ENCODE measurements at places on chromosomes 5 and 9.
A peak's percentile ranks its signal among the peaks of the same experiment; 100 is the strongest.

- DNase-seq, result no peak
Measured at GRCh38 chr9:92501671-92502393, 19.5 kb upstream of the ASPN start.

DNA sequence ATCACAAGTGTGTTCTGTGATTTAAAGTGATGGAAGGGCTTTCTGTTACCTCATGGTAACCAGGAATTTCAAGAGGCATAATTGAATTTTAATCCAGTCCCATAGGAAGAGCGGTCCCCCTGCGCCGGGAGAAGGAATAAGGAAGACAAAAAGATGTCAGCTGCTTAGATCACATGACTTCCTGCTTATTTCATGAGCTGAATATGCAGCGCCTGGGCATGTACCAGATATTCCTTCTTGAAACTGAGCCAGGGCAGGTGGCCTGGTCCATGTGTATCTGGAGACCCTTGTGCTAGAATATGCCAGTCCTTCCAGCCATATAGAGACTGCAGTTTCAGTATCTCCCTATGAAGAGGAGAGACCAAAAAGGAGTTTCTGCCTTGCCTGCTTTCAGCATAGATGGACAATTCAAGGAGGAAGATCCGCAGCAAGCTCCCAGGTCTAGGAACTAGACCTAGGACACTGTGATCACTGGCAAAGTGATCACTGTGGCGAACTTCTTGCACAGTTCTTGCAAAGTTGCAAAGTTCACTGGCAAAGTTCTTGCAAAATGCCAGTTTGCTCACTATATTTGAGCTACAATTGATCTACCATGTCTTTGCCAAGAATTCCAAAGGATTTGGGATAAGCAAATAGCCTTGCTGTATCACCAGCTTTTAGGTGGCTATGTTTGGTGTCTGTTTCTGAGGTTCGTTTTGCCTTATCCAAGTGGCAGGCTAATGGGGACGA, 102.9 kb upstream of the PHYKPL start:
- no peak for DNase-seq

- no peak for DNase-seq
Measured at GRCh38 chr9:99392986-99393385, 170.9 kb downstream of the SEC61B start.

- DNase-seq, result no peak
Measured at GRCh38 chr5:49953-50544, 41.9 kb upstream of the PLEKHG4B start.

- peak; percentile 17 for DNase-seq
Measured at GRCh38 chr5:6193310-6193709, 185.0 kb downstream of the MED10 start.

- peak; percentile 59 for DNase-seq
Measured at GRCh38 chr9:135919318-135919890, 12.1 kb upstream of the CAMSAP1 start.

DNA sequence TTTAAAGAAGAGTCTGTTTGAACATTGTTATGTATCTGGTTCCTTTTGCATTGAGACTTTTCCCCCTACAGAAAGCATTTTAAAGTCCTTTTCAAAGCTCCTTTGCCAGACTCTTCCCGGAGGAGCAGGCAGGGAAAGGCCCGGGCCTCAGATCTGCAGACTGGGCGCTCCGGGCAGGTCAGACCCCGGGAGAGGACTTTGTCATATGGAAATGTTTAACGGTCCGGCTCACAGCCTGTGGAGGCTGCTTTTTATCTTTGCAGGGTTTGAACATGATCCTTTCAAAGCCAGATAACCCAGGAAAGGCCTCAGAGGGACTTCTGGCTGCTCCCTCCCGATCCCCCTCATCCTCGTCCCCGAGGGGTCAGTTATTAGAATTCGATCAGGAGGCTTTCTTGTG, 82.1 kb upstream of the IRX2 start:
- no peak for DNase-seq

DNA sequence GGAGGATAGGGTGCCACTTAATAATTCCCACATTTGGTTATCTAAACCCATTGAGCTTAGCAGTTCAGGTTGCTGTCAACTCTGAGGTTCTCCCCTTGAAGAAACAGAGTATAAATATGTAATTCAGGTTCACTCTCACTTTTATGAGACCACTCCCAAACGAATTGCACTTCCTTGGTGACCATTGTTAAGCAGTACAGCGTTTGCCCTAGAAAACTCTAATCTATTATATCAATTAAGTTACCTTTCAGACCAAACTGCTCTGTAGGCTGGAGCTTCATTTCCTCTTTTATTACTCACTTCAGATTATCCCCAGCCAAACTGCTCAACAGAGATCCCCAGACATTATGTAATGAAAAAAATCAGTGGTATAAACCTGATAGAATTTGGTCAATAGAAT, 1317.0 kb upstream of the ACO1 start:
- DNase-seq, result no peak

All from left forelimb (tissue), 1 donor.